ENCODE measurements at places on chromosomes 13 and 19.
A peak's percentile ranks its signal among the peaks of the same experiment; 100 is the strongest.

DNA sequence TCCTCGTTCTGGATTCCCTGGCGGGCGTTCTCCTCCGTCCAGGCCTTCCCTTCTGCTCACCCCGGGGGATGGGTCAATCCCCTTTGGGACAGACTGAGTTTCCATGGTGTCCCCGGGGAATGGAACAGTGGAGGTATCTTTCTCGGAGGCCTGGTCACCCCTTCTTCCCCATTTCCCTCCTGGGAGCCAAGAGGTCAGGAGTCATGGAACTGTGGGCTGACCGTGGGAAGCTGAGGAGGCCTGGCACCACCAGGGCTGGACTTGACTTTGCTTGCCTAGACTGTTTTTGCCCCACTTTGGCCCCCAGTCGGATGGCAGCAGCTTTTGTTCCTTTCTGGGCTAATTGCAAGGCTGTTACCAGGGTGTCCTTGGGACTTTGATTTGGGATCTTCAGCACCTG, 2.0 kb downstream of the NACC1 start:
- DNase-seq, result no peak

DNA sequence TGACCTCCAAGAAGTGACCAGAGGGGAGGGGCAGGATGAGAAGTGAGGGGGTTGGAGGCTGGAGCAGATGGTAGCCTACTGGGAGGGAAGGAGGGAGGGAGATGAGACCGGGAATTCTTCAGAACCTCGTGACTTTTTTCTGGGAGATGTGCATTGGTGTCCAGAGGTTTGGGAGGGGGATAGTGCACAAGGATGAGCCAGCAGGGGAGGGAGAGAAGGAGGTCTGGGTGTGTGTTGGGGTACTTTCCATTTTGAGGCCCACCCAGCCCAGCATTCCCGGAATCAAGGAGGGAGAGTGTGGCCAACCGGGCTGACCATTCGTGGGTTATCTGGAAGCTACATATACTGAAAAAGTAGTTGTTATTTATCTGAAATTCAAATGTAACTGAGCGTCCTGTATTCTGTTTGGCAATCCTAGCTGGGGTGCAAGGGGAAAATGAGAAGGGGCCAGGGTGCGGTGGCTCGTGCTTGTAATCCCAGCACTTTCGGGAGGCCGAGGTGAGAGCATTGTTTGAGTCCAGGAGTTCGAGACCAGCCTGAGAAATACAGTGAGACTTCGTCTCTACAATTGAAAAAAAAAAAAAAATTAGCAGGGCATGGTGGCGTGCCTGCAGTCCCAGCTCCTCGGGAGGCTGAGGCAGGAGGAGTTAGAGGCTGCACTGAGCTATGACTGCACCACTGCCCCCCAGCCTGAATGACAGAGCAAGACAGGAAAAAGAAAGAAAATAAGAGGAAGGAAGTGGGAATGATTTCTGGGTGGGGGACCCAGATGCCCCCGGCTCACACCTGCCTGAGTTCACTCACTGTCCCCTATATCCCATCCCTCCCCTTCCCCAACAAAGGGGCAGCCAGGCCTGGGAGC, 4.4 kb upstream of the C3 start:
- no peak for DNase-seq

GRCh38 chr19:2507109-2507508, 31.2 kb downstream of the GADD45B start:
- no peak for DNase-seq

- no peak for DNase-seq
These were observed 9.1 kb downstream of the AP2A1 start for GRCh38 chr19:49775742-49776370.

- DNase-seq, result no peak
These were observed 16.3 kb downstream of the PBX4 start for GRCh38 chr19:19602136-19602712.

- no peak for DNase-seq
These were observed 2.4 kb downstream of the KLF16 start for GRCh38 chr19:1860821-1861598.

DNA sequence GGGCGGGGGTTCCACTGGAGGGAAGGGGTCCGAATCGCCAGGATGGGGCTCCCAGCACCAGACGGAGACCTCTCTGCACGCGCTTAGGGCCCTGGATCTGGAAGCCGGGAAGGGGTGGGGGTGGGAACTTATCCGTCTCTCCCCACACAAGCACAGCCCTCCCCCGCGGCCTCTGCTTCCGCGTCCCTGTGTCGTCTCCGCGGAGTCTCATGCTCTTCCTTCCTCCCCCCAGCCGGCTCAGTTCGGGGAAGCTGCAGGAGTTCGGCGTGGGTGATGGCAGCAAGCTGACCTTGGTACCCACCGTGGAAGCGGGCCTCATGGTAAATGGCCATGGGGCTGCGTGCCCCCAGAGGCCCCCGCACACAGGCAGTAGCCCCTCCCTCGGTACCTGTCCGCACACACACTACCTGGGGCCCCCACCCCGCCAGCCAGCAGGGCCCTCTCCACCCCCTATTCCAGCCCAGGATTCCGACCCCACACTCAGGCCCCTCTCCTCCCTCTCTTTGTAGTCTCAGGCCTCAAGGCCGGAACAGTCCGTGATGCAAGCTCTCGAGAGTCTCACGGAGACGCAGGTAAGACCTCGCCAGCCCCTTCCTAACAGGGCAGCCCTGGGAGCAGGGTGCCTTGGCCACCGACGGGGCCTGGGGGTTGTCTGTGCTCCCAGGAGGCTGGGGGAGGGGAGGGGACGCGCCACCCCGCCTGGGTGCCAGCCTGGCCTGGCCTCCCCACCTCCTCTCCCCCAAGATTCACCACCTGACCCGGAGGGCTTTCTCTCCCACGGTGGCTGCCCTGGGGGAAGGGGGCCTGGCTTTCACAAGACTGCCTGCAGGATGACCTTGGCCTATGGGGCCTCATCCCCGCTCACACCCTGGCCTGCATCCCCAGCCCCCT, 3.2 kb downstream of the MIDN start:
- peak; percentile 58 for DNase-seq

DNA sequence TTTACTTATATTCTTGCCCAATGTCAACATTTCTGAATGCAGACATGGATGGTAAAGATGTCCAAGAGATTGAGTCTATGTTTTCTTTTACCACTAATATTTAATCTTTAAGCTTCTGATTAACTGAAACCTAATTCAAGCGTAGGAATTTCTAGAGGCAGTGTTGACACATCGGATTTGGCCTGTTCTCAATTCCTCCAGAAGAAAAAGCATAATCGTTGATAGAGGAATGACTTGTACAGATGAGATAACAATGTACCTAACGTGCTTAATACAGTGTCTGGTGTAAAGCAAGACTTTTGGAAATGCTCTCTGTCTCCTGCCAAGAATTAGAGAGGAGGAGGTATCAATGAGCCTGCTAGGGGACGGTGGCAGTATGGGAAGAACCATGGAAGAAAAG, 35.2 kb downstream of the SLC15A1 start:
- no peak for DNase-seq

- DNase-seq, result no peak
These were observed 316.7 kb upstream of the KLHL1 start for GRCh38 chr13:70424928-70425327.

DNA sequence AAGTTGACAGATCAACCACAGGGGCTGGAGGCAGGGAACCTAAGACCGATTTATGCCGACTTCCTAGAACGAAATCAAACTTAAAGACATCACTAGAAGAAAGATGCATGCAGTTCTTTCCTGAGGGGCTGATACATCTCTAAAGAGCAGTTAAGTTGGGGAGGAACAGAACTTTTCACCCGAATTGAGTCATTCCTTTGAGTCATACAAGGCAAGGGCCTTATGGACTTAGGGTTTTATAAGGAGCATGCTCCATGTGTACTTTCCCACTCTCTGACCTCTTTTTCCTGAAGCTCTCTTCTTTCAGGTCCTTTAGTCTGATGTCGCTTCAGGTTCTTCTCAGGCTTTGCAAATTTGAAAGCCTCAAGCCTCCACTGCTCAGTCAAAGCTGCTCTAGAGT, 7.9 kb upstream of the FBXL3 start:
- no peak for DNase-seq

DNA sequence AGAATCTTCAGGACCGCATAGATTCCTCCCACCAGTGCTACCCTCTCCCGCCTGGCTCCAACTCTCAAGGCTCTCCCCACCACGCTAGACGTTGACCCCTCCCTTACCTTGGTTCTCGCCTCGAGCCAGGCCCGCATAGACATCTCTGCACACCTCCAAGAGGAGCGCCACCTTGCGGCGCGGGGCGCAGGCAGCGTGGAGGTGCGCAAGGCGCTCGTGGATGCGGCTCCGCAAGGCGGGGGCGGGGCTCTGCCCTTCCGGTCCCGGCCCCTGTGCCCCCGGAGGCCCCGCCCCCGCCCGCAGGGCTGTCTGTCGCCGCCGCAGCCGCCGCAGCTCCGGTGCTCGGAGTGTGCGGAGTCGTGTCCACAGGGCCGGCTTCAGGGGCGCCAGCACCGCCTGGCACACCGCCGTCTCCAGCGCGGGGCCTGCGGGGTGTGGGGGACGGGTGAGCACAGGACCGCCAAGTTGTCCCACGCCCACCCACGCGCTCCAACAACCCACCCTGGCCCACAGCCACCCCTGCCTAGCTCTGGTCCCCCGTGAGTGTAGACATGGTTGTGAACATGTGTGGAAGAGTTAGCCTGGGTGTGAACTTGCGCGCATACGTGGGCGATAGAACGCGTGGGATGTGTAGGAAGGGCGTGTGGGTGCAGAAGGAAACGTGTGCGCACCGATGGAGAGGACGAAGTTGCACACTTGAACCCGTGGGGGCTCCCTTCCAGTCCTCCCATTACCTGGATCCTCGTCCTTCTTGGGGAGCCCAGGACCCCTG, 8.1 kb downstream of the RINL start:
- no peak for DNase-seq

- DNase-seq, result no peak
These were observed 181.5 kb upstream of the TSHZ3 start for GRCh38 chr19:31530781-31531180.

- DNase-seq, result no peak
These were observed 7.9 kb upstream of the C1QTNF9 start for GRCh38 chr13:24301434-24301833.

DNA sequence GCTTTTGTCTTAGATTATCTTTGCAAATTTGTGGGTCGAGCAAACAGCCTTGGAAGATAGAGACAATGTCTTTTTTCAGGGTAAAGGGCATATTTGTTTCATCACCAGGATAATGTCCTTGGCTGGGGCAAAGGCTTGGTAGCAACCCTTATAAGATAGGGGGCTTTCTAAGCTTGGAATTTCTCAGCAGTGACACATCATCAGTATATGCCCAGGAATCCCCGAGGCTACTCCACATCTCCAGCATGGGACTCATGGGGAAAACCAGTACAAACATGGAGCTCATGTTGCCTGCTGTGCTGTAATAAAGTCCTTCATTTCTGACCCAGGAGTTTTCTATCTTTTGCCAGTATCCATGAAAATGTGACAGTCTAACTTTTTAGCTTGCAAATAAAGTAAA, 77.1 kb downstream of the DCLK1 start:
- no peak for DNase-seq

GRCh38 chr13:106599875-106600797, 32.2 kb upstream of the ARGLU1 start:
- DNase-seq, result no peak

GRCh38 chr19:7636691-7637373, at the start of gene STXBP2:
Gene STXBP2, plus strand, starts transcription at chr19:7637110. Its CDS starts 40 bp downstream, at chr19:7637150.
- DNase-seq, result peak; percentile 67

DNA sequence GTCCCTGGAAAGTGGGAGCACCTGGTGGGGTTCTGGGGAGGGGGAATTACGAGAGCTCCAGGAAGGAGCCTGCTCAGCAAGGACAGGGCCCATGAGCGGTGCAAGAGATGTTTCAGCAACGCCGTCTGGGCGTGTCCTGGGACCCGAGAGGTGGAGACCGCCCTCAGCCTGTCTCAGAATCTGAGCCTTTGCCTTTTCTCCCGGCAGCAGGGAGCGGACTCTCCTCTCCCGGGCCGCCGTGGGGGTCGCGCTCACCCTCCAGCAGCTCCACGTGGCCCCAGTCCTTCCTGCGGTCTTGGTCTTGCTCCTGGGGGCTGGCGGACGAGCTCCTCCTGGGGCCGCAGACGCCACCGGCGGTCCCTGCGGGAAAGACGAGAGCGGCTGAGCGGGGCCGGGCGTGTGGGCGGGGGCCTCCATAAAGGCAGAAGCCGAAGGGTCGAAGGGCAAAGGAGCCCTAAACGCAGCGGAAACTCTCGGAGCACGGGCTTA, 714 bp downstream of the POLRMT start:
- peak; percentile 41 for DNase-seq

DNA sequence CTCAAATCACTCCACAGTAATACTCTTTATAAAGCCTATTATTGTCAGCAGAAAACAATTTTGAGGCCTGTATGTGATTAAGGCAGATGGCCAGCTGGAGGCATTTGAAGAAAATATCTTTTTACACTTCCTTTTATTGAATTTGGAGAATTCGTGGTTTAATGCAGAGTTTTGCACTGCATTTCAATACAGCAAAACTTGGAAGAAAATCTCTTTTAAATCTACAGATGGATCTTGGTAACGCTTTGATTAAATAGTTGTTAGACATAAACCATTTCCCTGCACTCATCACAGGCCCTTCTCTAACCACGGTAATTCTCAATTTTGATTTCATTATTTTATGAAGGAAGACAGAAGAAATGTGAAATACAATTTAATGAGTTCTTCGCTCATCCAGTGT, 185.7 kb downstream of the RFC3 start:
- no peak for DNase-seq

- no peak for DNase-seq
These were observed 7.8 kb upstream of the SHFL start for GRCh38 chr19:10078329-10078728.

- no peak for DNase-seq
These were observed 13.1 kb upstream of the MEDAG start for GRCh38 chr13:30892966-30893365.

DNA sequence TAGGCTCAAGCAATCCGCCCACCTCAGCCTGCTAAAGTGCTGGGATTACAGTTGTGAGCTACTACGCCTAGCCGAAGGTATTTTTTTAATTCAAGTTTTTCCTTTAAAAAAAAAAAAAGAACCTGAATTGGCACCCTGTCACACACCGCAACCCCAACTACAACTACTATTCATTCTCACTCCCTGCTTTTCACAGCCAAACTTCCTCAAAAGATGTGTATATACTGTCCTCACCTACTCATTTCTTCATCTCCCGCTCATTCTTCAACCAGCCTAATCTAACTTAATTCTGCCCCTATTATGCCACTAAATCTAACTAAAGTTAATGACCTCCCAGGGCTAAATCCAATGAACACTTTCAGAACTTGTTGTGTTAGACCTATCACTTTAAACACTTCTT, 12.7 kb upstream of the WBP4 start:
- DNase-seq, result no peak
